NAMALWA (cell line): ENCODE measurements at places on chromosomes 12 and 14.

DNA sequence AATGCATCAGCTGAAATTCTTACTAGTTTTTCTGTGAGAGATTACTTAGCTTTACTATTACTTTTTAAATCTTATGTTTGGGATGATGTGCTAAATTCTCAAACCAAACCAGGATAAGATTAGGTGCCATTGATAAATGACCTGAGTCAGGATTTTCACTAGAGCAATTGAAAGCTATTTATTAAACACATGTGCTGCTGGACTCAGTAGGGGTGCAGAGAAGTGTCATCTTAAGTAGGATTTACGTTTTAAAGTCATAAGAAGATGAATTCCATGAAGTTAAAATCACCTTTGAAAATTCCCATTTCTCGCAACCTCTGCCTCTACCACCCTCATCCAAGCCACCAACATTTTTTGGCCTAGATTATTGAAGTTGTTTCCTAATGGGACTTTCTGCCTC, 8.8 kb downstream of the TMEM263 start:
- no peak for DNase-seq

- DNase-seq, result no peak
Measured at GRCh38 chr12:117069101-117069797, 30.0 kb downstream of the TESC start.

- no peak for DNase-seq
Measured at GRCh38 chr12:48819986-48820725, 1.9 kb downstream of the CACNB3 start.

DNA sequence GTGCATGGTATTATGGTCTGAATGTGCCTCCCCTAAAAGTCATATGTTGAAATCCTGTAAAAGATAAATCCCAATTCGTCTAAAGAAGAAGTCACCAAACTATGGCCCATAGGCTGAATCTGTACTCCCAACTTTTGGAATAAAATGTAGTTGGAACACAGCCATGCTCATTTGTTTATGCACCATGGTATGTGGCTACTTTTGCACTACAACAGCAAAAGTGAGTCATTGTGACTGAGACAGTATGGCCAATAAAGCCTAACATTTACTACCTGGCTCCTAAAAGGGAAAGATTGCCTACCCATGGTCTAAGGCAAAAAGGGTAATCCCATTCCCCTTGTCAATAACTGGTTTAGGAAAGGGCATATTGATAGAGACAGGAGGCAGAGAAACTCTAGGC, 101.8 kb downstream of the LRIG3 start:
- no peak for DNase-seq

DNA sequence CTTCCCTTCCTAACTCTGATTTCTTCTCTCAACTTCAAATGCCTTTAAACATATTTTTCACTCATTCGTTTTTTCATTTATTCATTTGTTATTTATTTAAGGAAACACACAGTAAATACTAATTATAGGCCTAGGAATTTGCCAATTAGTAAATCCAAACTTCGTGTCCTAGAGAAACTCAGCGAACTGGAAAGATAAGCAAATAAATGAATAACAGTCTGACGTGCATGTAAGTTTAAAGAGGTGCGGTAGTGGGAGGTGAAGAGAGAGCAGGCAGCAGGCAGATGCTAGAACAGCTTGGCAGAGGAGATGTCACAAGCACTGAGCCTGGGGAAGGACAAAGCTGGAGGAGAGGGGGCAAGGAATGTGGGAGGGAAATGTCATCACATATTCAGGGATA, 228.2 kb downstream of the DPY19L2 start:
- DNase-seq, result no peak

DNA sequence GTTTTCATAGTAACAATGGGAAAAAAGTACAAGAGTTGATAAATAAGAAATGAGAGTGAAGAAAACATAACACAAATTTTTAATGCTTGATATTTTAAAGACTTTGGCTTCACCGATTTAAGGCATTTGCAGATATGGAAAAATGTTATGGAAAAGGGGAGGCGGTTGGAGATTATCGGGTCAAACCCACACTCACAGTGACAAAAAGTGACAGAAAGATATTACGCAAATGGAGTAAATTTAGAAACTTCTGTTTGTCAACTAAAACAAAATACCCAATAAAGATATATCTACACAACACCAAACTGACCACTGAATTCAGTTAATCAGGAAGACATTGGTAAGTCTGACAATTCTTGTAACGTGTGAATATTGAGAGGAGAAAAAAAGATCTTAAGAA, 2.5 kb downstream of the PPP1R12A start:
- DNase-seq, result no peak

DNA sequence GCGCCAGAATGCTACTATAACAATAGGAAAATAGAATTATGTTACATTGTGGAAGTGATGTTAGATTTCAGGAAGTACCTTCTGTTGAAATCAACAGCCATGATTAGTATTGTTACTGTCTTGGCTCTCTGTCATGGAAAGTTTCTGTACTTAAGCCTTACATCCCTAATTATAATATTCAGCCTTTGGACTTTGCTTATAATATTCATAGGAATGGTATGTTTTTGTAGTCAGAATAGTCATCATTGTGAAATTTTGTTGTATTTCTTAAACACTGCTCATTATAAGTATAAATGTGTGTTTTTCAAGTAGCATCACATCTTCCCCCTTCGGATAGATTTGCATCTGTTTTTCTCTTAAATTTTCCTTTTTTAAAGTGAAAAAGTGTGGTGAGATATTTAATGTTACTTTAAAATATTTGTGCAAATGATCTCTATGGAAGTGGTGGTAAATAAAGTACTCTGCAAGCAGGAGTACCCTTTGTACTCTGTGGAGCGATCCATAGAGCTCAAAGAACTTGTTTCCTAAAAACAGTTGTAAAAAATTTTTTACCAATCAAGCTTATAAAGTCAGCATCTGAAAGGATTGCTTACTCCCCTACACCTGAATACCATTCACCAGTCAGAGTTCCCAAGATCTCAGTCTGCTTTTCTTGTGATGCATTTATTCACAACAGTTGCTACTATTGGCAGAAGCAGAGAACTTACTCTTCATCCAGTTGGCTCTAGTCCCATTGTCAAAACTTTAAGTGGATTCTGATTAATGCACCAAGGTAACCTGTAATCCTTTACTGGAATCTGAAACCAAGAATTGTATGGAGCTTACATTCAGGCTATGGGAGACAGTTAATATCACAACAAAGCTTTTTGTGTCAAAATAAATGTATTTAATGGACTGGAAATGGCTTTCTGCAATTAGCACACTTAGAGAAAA, 87.8 kb downstream of the RIC8B start:
- DNase-seq, result no peak

DNA sequence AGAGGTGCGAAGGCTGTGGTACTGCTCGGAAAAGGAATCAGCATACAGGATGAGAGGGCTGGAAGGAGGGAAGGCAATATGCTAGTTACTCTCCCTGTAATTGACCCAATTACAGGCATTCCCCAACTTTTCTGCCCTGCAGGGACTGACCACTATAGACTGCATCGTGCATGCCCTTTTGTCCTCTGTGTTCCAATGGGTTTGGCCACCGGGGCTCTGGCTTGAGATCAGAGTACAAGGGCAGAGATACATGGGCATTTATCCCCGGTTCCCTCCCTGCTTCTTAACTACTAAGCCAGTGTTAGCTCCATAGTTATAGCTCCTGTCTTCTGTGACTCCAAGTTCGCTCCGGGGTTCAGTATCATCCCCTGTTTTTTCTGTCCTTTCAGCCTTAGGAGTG, 59.7 kb downstream of the GTF2A1 start:
- no peak for DNase-seq

DNA sequence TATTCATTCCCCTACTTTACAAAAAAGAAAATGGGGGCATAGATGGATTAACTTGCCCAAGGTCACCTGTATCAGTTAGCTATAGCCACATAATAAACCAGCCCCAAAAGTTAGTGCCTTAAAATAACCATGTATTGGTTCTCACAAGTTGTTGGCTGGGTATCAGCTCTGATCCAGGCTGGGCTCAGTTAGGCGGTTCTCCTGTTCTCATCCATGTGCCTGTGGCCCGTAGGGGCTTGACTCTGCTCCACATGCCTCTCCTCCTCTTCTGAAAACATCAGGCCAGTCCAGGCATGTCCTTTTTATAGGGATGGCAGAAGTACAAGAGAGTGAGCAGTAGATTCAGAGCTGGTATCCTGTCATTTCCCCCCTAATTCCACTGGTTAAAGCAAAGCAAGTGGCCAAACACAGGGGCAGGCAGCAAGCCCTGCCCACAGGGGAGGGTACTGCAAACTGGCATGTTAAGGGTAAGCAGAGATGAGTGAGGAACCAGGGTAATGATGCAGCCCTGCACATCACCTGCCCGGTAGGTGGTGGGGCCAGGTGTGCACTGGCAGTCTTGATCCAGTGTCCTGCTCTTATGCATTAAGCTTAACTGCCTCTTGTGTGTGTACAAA, 47.9 kb upstream of the TUNAR start:
- DNase-seq, result no peak

GRCh38 chr14:50003213-50004021, 110.5 kb downstream of the ARF6 start:
- DNase-seq, result peak; percentile 64

GRCh38 chr12:52003591-52003990, 3.2 kb upstream of the TAMALIN start:
- no peak for DNase-seq

- no peak for DNase-seq
Measured at GRCh38 chr14:76929927-76930326, 98.6 kb downstream of the IRF2BPL start.

GRCh38 chr12:78584695-78585094, 279.9 kb upstream of the SYT1 start:
- DNase-seq, result peak; percentile 31

DNA sequence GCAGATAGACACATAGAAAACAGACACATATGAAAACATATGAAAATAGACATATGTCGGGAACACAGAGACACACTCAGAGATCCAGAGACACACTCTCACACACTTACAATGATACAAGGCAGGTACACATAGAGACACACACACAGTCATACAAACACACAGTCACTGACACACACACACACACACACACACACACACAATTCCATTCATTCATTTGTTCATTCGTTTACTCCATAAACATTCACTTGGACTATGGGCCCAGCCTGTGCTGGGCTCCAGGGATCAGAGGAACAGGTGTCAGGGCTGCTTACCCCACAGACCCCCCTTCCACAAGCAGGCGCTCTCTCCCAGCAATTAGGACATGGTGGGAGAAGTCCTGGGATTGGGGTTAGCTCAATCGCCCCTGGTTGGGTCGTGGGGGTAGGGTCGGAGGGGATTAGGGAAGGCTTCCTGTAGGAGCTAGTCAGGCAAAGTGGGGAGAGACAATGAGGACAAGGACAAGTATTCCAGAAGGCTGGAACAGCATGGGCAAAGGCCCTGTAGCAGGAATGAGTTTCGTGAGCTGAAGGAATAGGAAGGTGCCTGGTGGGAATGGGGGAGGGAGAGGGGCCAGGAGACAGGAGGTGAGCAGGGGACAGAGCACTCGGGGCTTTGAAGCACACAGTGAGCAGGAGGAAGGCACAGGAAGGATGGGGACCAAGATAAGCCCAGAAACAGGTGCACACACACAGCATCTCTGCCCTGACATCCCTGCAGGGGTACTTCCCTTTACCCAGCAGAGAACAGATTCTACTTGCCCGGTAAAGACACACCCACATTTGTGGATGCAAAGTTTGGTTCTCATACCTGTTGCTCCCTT, 6.5 kb downstream of the RASAL1 start:
- DNase-seq, result peak; percentile 41

GRCh38 chr14:74349757-74350156, 1.5 kb downstream of the VRTN start:
- no peak for DNase-seq

GRCh38 chr14:25111061-25111601, 61.2 kb upstream of the STXBP6 start:
- DNase-seq, result no peak

- no peak for DNase-seq
Measured at GRCh38 chr14:75261820-75262219, 16.8 kb upstream of the FOS start.

DNA sequence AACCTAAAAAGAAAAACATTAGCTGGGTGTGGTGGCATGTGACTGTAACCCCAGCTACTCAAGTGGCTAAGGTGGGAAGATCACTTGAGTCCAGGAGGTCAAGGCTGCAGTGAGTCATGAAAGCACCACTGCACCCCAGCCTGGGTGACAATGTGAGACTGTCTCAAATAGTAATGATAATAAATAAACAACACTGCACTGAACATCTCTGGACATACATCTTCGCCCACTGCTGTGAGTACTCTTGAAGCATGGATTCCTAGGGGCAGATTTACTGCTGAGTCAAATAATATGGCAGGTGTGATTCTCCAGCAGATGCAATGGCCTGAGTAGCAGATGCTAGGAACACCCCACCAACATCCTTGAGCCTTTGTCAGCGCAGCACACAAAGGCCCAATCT, 23.6 kb downstream of the ABCB9 start:
- no peak for DNase-seq

DNA sequence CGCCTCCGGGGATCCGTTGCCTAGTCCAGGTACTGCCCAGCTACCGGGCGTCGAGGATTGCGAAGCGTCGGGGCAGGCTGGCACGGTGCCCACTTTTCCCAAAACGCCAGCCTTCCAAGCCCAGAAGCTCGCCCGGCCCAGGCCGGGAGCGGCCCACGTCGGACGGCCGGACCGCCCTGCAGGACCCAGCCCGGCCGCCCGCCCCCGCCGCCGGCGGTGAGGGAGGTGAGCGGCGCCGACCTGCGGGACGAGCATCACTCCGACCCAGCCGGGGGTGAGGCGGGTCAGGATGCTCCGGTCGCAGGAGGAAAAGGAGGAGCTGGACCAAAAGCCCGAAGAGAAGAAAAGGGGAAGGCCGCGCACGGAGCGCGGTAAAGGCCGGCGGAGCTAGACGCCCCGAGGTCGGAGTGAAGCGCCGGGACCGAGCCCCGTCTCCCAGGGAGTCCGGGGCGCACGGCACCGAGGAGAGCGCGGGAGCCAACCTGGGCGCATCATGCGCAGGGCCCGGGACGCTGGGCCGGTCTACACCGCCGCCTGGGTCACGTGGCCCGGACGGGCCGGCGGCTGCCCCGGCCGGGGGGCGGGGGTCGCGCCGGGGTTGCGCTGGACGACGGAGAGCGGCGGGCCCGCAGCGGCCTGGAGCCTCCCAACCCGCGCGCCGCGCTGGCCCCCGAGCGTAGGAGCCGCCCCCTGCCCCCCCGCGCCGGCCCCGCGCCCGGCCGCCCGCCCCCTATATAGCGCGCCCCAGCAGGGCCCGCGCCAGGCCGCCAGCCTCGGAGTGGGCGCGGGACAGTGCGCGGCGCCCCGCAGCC, at the start of gene AQP5:
Gene AQP5 (plus strand): TSS at position 762 of the 812 bp plus-strand sequence. CDS start 146 bp downstream, outside the sequence.
- DNase-seq, result no peak

GRCh38 chr14:96042248-96042930, 3.2 kb downstream of the C14orf132 start:
- DNase-seq, result no peak

DNA sequence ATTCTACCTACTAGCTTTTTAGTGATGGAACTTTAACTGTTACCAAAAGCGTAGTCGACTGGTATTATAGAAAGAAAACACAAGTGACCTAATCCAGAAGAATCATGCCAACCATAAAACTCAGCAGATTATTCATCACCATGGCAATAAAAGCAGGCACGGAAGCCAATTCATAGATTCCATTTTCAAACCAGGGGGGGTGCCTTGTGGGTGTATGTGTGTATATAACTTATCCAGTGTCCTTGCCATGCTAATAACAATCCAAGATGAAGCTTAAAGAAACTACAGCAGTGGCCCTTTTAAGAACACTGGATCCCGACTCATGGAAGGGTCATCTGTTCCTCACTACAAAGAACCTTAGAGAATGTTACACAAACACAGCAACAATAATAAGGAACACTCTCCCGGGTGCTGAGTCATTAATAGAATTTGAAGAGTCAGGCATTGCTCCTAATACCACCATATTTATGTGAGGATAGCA, 61.0 kb downstream of the EPS8 start:
- no peak for DNase-seq
